ENCODE measurements at places on chromosomes 1 and 21. TPM values are rescaled to one million over a fixed set of nuclear protein-coding genes. Genes with fewer than 3 reads are reported as not detected.

GRCh38 chr1:213180833-213181232, 129.8 kb downstream of the RPS6KC1 start:
- no peaks in the 10 kb centered on the region for H3K27me3 ChIP-seq
- peaks cover 6% of the 10 kb centered on the region for H3K36me3 ChIP-seq
- no peak overlapping the region for H3K27ac ChIP-seq
- DNase-seq, result no peak
- H3K4me3 ChIP-seq, result no peak overlapping the region
- H3K4me1 ChIP-seq, result no peaks in the 10 kb centered on the region

The NTMT2 gene
- 1.1 TPM for polyA plus RNA-seq

DNA sequence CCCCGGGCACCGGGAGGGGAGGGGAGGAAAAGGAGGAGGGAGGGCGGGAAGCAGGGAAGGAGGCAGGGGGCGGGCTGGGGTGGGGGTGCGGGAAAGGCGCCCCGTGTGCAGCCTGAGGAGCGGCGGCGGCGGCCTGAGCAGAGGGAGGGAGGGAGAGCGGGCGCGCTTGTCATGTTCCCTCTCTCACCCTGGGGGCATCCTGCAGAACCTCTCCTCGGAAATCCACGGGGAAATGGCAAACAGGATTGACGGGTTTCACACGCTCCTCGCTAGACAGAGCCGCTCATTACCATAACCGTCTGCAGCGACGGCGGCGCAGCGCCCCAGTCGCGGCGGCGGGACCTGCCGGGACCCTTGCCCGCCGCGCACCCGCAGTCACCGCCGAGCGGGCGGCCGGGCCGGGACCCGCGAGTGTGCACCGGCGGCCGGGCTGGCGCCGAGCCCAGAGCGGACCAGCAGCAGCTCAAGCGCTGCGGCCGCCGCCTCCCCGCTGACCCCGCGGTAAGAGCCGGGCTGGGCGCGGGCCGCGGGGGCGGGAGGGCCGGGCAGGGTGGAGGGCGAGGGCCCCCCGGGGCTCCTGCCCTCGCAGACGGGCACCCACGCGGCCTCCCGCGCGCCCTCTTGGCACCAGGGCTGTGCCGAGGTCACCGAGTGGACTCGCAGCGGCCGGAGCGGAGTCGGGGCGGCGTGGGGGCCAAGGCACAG, at the start of gene SERTAD4:
SERTAD4 (plus strand) TSS at position 286 of the 705 bp plus-strand sequence. CDS start 5,165 bp downstream, outside the sequence.
- H3K36me3 ChIP-seq, result no peaks in the 10 kb centered on the region
- peaks cover 34% of the 10 kb centered on the region for H3K4me1 ChIP-seq
- H3K4me3 ChIP-seq, result peak within 1 kb of the TSS; percentile 72
- peaks cover 80% of the 10 kb centered on the region for H3K27me3 ChIP-seq

DNA sequence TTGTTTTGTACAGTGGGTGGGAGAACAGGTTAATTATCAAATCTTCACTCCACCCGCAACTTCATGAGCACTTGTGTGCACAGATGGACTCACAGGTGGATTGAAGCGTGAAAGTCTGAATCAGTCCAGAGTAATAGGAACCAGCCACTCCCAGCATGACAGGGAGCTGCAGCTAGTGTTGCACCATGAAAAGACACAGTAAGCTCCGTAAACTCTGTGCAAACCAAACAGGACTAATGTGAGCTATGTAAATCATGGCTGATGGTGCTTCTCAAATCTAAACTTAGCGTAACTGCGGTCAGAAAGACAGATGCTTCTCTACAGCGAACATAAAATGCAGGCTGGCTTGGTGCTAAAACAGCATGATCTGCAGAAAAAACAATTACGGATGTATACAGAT, 114.4 kb downstream of the CENPF start:
- no peak overlapping the region for H3K27ac ChIP-seq
- H3K27me3 ChIP-seq, result no peaks in the 10 kb centered on the region

DNA sequence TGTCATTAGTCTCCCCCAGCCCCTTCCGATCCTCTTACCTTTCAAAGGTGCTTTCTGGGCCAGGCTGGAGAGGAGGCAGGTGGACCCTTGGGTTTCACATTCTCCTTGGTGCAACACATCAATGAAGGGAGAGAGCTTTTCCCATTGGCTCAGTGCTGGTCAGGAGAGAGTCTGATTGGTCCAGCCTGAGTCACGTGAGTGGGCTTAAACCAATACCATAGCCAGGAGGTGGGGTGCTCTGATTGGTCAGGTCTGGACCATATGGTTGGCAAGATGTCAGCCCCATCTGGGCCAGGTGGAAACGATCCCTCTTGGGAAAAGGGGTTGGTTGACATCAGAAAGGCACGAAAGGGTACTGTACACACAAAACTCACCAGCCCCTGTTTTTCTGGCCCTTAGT, 44.8 kb upstream of the ABCG1 start:
- no peak overlapping the region for H3K4me3 ChIP-seq
- H3K27me3 ChIP-seq, result no peaks in the 10 kb centered on the region
- no peaks in the 10 kb centered on the region for H3K36me3 ChIP-seq
- H3K4me1 ChIP-seq, result peaks cover 9% of the 10 kb centered on the region

The ERRFI1 gene
- polyA plus RNA-seq, result 17.5 TPM

The KLHL20 gene
- 6.7 TPM for polyA plus RNA-seq

GRCh38 chr1:223503348-223503747, 110.1 kb downstream of the CCDC185 start:
- H3K27me3 ChIP-seq, result no peaks in the 10 kb centered on the region
- H3K4me3 ChIP-seq, result no peak overlapping the region
- H3K27ac ChIP-seq, result no peak overlapping the region
- no peaks in the 10 kb centered on the region for H3K36me3 ChIP-seq

DNA sequence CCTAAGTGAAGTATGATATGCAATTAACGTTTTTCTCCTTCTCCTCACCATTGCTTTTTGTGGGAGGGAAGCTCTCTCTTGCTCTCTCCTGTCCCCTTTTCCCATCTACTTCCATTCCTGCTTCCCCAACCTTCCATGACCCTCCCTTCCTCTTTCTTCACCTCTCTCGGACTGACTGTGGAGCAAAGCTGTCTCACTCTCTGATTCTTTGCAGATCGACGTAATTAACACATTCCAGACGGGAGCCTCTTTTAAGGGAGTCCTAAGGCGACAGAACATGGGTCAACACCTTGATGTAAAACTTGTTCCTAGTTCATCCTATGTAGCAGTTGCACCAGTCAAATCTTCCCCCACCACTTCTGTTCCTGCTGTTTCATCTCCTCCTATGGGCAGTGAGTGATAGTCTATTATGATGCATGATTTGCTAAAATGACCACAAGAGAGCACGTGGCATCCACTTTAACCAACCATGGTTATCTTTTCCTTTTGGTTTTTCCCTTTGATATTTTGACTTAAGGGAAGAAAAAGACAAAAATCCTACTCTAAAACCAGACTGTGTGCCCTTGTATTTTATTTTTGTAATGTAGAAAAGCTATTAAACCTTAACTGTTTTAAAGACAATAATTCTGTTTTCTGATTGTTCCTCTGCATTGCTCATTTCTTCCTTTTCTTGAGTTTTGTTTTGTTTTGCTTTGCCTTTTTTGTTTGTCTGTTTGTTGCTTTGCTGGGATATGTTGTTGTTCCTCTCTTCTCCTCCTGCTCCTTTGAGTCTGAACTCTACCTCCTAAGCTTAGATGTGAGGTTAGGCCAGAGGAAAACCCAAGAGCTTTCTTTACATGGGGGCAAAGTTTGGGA, 31.7 kb upstream of the LAX1 start:
- H3K4me1 ChIP-seq, result no peaks in the 10 kb centered on the region
- peaks cover 51% of the 10 kb centered on the region for H3K36me3 ChIP-seq
- H3K4me3 ChIP-seq, result no peak overlapping the region

The FMOD gene
- polyA plus RNA-seq, result 4.5 TPM

- no peak overlapping the region for H3K4me3 ChIP-seq
- H3K4me1 ChIP-seq, result no peaks in the 10 kb centered on the region
- H3K27ac ChIP-seq, result no peak overlapping the region
- H3K36me3 ChIP-seq, result peaks cover 13% of the 10 kb centered on the region
- no peak for DNase-seq
Measured at GRCh38 chr1:5973771-5974170, 18.5 kb downstream of the NPHP4 start.

The PLXNA2 gene
- 11.0 TPM for polyA plus RNA-seq

The ALX3 gene
- polyA plus RNA-seq, result 0.04 TPM

DNA sequence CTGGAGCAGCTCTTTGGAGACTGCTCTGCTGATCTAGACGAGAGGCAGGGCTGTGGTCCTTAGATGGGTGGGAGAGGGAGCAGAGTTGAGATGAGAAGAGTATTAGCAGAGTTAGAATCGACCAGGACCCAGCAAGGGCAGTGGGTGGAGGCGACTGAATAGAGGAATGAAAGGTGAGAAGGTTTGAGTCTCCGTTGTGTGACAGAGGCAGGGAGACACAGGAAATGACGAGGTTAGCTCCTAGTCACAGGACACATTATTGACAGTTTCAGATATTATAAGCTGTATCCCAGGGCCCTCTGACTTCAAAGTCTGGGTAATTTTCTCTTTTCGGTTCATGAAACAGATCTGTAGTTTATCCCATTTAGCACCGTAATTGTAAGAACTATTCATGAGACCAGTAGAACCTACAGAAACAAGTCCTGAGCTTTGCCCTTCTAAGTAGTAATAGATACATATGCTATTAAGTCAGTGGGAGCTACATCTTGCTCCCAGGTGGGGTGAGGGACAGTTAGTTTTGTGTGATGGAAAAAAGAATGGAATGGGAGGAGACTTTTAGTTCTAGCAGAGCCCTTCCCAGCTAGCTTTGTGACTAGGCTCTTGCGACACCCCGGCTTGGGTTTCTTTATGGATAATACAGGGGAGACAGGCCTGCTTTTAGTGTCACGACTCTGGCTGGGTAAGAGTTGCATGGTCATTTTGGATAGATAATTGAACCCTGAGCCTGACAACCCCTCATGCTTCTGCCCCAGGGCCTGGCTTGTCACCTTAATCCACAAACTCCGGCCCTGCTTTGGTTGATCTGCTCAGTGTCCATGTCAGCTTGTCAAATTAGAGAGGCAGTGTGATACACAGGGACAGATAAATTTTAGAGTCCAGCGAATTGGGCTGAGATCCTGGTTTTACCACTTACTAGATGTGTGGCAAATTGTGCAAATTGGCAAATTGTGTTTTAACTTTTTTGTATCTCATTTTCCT, 70.2 kb downstream of the UCK2 start:
- H3K36me3 ChIP-seq, result no peaks in the 10 kb centered on the region
- H3K27ac ChIP-seq, result peak overlapping the region; percentile 21
- peaks cover 15% of the 10 kb centered on the region for H3K4me1 ChIP-seq
- H3K27me3 ChIP-seq, result no peaks in the 10 kb centered on the region
- DNase-seq, result peak; percentile 64

DNA sequence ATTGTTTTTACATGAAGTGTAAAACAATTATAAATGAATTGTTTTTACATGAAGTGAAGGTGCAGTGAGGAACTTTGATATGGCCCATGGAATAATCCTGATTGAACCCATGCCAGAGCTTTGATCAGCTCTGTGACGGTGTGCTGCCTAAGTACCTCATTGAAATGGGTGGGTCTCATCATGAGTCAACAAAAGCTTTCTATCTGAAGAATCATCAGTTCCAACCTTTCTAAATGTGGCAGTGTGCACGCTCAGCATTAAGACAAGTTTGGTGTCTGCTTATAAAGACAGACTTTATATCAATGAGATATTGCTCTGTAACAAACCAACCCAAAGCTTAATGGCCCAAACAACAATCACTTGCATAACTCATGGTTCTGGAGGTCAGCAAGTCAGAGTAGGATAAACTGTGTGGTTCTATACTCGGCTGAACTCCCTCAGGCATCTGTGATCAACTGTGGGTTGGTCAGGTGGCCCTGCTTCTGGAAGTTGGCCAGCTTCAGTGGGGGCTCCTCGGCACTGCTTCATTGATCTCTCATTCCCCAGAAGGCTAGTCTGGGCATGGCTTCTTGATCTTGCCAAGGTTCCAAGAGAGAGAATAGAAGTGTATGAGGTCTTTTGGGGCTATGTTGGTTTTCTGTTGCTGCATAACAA, 258.0 kb downstream of the LTN1 start:
- DNase-seq, result no peak
- H3K4me1 ChIP-seq, result peaks cover 28% of the 10 kb centered on the region
- no peak overlapping the region for H3K27ac ChIP-seq
- H3K4me3 ChIP-seq, result no peak overlapping the region

The RGS1 gene
- polyA plus RNA-seq, result 5.8 TPM

GRCh38 chr1:9766759-9767442, 56.9 kb downstream of the CLSTN1 start:
- no peak overlapping the region for H3K27ac ChIP-seq
- no peak for DNase-seq
- no peaks in the 10 kb centered on the region for H3K27me3 ChIP-seq
- peaks cover 24% of the 10 kb centered on the region for H3K36me3 ChIP-seq

DNA sequence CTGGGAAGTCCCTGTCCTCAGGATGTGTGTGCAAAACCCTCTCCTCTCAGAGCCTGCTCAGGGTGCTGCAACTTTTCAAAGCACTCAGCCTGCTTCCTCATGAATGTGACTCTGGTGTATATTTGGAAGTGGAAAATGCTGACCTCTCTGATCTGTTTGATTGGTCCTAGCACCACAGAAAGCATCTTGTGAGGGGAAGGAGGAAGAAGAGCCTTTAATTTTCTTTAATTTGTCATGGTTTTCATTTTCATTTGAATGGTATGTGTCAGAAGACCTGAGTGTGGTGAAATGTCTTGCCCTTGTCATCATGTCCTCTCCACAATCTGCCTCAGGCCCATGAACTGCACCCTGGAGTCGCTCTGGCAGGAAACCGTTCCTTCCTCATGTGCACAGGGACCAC, 383.5 kb downstream of the NTNG1 start:
- no peaks in the 10 kb centered on the region for H3K4me1 ChIP-seq
- no peaks in the 10 kb centered on the region for H3K27me3 ChIP-seq
- DNase-seq, result no peak
- H3K36me3 ChIP-seq, result no peaks in the 10 kb centered on the region
- no peak overlapping the region for H3K4me3 ChIP-seq

GRCh38 chr1:51708911-51709760, 92.2 kb downstream of the OSBPL9 start:
- H3K27me3 ChIP-seq, result no peaks in the 10 kb centered on the region
- H3K36me3 ChIP-seq, result no peaks in the 10 kb centered on the region
- peaks cover 10% of the 10 kb centered on the region for H3K4me1 ChIP-seq
- H3K27ac ChIP-seq, result no peak overlapping the region

- H3K36me3 ChIP-seq, result no peaks in the 10 kb centered on the region
- H3K4me1 ChIP-seq, result no peaks in the 10 kb centered on the region
- H3K27ac ChIP-seq, result no peak overlapping the region
- H3K4me3 ChIP-seq, result no peak overlapping the region
Measured at GRCh38 chr1:219574484-219575087, 38.3 kb downstream of the ZC3H11B start.

The TRIM67 gene
- polyA plus RNA-seq, result not detected

The ABCB10 gene
- 4.2 TPM for polyA plus RNA-seq

The AGO4 gene
- 10.5 TPM for polyA plus RNA-seq

The SCCPDH gene
- polyA plus RNA-seq, result 22.7 TPM

DNA sequence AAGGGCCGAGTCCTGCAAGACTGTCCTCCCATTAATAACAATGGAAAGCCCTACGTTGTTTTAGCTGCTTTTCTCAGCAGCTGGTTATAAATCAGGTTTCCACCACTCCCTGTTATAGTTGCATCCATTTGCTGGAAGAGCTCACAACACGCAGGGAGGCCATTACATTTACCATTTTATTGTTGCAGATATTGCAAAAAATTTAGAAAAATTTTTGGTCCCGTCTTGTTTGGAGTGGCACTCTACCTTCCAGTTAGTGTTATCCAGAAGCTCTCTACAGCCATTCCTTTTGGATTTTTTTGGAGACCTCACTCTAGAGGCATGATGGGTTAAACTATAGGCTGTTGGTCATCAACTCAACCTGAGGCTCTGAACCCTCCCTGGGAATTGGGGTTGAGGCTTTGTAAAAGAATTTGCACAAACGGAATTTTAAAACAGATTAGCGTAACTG, 1532.1 kb upstream of the TPTE start:
- peaks cover 53% of the 10 kb centered on the region for H3K27me3 ChIP-seq
- no peak for DNase-seq

The SUMO3 gene
- polyA plus RNA-seq, result 70.0 TPM

All from heart right ventricle (tissue), 16 donors.